Stimulated activated CD4-positive, alpha-beta T cell treated with anti-CD3 and anti-CD28 coated beads, Interleukin-2, amount 100 ng/mL, for 48 hours (primary cell): ENCODE measurements at places on chromosomes 5 and 9.

GRCh38 chr5:58040044-58040443 lies 419.8 kb downstream of the PLK2 start:
- DNase-seq = no peak

GRCh38 chr9:19471737-19472648 lies 63.2 kb downstream of the ACER2 start:
- DNase-seq = peak; percentile 47

GRCh38 chr9:17481565-17481964 lies 97.3 kb upstream of the SH3GL2 start:
- DNase-seq = no peak

DNA sequence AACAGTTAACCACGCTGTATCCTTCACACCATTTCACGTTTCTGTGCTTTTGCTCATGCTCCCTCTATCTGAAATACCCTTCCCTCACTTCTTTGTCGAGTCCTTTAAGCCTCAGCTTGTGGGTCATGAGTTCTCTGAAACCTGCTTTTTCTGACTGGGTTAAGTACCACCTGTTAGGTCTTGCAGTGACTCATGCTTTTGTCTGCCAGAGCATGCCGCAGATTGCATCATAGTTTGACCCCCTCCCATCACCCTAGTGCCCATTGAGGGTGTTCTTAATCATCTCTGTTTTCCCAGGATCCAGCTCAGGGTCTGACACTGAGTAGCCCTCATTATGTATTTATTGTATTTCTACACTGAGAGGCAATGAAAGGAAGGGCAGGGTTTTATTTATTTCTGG lies 190.2 kb downstream of the ASTN2 start:
- no peak for DNase-seq

DNA sequence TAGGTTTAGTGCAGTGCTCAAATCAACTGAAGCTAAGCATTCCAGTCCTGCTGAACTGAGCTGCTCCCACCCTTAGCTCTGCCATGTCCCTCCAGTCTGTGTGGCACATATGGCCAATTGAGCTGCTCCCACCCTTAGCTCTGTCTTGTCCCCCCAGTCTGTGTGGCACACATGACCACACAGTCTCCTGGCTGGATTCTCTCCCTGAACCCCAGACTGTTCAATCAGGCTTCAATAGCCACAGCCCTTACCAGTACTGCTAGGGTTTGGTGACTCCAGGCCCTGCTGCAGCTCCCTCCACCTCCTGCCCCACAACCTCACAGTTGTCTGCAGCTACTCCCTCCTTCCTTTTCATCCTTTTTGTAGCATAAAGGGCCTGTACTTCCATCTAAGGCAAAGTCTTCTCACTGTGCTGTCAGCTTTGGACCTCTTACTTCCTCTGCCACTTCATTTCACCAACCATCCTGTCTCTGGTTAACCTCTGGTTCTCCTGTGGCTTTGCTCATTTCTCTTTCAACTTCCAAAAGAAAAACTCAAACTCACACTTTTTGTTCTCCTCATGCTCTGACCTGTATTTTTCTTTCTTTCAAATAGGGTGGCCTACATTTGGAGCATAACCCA lies 50.8 kb downstream of the ADAMTS12 start:
- DNase-seq = no peak

GRCh38 chr5:110103081-110103480 lies 413.4 kb downstream of the MAN2A1 start:
- no peak for DNase-seq

- no peak for DNase-seq
These were observed 326.7 kb downstream of the PIK3R1 start for GRCh38 chr5:68542207-68542606.

- no peak for DNase-seq
These were observed 596.2 kb upstream of the DAB2 start for GRCh38 chr5:40021007-40021406.

DNA sequence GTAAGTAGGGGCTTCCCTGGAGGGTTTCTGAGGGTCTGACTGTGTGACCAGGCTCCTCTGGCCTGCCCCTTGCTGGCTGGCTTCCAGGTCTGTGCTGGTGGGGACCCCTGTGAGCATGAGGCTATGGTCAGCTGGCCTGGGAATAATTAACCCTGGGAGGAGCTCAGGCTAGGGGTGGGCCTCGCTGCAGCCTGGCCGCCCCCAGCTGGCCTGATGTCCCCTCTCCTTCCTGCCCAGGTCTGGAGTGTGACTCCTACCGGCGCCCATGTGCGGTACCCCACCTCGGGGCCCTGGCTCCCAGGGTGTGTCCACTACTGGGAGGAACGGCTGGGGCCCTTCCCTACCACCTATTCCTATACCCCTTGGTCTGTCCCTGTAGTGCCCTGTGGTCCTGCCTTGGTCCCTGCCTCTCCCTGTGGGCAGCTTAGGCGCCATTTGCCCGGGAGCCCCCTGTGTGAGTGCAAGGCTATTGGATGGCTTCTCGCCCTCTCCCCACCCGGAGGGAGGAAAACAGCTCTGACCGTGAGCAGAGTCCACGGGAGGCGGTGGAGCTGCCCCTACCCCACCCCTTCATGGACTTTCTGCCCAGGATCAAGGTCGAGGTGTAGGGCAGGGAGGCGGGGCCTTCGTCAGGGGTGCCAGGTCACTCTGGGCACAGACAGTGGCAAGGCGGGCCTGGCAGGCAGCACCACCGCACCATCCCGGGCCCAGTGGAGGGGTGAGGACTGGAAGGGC lies 9.4 kb downstream of the RXRA start:
- no peak for DNase-seq

DNA sequence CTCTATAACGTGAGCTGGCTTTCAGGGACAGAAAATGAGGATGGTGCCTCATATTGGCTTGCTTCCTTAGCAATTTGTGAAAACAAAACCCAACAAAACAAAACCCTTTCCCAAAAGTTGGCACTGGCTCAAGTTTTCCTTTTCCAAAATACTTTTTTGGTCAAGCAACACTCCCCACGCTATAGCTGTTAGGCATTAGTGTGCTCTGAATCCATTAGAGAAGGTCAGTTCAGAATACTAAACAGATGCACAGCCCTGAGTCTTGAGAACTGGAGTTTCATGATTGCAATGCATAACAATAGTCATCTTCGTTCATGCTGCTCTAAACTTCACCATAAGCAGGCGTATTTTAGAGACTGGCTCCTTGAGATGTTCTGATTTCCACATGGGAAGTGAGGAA lies 172.0 kb upstream of the KLF9 start:
- DNase-seq = no peak

GRCh38 chr9:109422641-109423040 lies 75.5 kb downstream of the PTPN3 start:
- no peak for DNase-seq

- DNase-seq = peak; percentile 34
These were observed 18.7 kb upstream of the RHOBTB3 start for GRCh38 chr5:95712347-95712958.

DNA sequence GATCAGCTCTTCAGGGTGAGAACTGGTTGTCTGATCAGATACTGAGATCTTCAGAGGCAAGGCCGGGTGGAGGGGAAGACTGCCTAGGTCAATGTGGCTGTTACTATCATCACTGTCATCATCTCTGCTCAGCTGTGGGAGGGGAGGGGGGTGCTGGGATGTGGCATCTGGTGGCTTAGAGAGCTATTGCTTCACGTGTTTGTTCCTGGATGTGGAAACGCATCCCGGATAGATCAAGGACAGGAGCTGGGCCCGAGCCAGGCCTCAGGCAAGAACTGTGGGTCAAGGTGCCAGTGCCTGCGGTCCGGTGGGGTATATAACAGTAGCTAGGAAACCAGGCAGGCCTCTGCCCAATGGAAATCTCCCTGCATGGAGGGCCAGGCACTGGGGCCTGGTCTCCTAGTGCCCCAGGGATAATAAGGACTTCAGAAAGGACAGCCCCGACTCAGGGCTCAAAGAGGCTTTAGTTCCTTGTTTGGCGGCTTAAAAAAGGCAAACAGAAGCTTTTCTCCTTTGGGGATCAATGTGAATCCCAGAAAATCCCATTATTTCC lies 30.3 kb upstream of the TIFAB start:
- no peak for DNase-seq

- no peak for DNase-seq
These were observed 52.2 kb upstream of the SPATA31E1 start for GRCh38 chr9:87830446-87830845.

DNA sequence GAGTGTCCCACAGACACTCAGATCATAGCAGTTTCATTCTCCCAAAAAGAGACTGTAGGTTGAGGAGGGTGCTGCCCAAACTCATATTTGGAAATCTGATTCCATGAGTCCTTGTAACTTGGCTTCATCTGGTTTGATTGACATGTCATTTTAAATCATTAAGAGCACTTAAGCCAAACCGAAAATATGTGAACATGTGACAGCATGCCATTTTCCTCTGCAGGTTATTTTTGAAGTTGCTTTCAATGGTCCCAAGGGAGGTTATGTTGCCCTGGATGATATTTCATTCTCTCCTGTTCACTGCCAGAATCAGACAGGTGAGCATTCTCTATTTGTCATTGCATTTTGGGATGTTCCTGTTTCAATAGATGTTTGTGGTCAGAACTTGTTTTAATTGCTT lies 87.6 kb downstream of the MAMDC2 start:
- DNase-seq = no peak

- DNase-seq = no peak
These were observed 129.2 kb downstream of the ZDHHC21 start for GRCh38 chr9:14563902-14564624.

DNA sequence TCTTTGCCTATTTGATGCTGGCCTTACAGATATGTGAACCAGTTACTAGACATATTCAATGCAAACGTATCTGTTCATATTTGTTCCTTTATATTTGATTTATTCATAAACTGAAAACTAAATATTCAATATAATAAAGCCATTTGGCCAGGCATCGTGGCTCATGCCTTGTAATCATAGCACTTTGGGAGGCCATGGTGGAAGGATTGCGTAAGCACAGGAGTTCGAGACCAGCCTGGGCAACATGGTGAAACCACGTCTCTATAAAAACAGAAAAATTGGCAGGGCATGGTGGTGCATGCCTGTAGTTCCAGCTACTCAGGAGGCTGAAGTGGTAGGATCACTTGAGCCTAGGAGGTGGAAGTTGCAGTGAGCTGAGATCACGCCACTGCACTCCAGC lies 49.2 kb upstream of the CTNNAL1 start:
- no peak for DNase-seq

DNA sequence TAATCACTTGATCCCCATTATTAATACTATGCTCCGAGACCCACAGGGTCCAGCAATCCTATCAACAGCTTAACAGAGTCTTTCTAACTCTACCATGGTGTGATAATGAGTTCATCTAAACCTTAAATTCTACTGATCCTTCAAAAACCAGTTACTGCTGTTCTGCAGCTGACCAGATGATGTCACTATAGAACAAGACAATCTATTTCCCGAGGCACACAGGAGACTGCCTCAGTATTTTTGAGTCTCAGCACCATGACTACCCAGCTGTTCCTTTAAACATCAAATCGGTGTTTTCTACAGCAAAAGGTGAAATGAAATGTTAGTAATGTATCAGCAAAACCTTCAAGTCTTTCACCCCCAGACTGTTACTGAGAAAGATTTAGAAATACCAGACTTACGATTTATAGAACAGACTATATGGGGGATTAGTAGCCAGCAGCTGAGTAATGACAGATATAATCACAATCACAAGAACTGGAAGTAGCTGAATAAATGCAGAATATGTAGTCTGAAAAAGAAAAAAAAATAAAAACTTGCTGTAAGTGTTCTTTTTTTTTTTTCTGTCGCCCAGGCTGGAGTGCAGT lies 16.9 kb downstream of the DNAJC18 start:
- DNase-seq = peak; percentile 50

DNA sequence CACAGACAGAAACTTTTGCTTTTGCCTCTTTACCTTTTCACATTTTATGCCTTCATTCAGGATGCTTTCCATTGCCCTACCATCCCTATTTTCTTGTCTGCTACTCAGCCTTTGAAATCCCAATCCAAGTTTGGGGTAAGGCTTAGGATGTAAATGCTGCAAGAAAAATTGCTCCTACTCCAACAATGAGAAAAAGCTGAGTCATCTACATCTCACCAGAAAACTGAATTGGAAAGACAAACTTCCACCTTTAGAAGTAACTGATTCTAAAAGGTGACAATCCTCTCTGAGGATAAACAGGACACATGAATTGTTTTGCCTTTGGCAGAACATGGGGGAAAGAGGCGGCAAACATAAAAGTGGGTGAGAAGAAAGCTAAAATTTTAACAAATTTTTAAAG lies 295.6 kb downstream of the NR2F1-AS1 start:
- no peak for DNase-seq

- no peak for DNase-seq
These were observed 8.7 kb downstream of the HNRNPAB start for GRCh38 chr5:178213003-178213461.

DNA sequence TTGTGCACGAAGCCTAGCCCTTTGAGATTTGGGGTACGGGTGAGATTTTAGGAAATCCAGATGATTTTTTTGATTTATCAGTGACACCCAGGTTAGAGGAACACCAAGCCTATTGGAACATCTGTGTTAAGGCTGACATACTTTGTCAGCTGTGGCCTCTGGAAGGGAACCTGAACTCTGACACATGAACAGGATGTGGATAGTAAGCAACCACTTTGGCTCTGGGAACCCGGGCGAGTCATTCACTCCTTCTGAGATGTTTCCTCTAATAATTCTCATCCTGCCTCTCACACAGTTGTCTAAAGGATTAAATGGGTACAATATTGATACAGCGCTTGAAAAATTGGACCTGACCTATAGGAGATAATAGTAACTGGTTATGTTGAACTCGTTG lies 67.8 kb downstream of the FGF1 start:
- peak; percentile 24 for DNase-seq

DNA sequence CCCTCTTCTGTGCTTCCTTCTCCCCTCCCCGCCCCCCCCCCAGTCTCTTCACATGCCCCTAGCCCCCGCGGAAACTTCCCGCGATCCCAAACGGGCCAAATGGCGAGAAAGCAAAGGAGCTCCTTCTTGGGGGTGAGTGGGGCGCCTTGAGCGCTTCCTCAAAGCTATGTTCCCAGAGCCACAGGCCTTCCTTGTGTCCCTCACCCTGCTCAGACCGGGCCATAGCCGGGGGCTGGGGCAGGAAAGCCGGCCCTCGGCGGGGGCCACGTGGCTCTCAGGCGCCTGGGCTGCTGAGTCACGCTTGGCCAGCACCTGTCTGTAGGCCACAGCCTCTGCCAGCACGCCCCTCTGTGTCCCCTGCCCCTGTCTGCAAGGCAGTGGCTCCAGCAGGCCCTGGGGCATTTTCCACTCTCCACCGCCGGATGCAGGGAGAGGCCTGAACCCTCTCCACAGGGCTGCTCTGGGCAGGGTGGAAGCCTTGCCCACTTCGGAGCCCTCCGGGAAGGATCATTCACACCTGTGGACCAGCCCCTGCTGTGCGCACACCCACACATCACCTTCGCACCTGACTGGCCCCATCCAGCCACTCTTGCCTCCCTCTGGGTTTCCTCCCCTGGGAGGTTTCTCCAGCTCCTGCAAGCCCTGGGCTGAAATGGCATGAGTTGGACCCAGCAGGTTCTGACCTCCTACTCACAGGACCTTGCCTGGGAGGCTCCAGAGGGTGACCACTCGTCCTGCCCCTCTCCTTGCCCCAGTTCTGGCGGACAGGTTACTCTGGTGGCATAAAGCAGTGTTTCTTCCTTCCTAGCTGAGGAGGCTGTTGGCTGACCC lies 1.2 kb upstream of the SQSTM1 start:
- DNase-seq = no peak

DNA sequence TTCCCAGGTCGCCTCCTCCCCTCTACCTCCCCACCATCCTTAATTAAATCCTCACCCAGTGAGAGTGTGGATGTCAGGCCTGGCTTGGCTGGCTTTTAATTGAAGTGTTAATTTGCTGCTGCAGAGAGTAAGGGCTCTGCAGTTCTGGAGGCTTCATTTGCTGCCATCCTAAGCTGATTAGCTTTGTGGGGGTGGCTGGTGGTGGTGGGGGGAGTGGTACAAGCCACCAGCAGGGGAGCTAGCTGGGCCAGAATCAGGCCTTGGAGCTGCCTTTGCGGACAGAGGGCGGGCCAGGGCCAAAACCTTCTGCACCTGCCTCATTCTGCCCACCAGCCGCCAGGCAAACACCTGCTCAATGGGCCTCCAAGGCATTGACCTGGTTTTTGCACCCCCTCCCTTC lies 26.8 kb upstream of the TIFAB start:
- DNase-seq = no peak
